ENCODE measurements at places on chromosomes 16 and 17.

DNA sequence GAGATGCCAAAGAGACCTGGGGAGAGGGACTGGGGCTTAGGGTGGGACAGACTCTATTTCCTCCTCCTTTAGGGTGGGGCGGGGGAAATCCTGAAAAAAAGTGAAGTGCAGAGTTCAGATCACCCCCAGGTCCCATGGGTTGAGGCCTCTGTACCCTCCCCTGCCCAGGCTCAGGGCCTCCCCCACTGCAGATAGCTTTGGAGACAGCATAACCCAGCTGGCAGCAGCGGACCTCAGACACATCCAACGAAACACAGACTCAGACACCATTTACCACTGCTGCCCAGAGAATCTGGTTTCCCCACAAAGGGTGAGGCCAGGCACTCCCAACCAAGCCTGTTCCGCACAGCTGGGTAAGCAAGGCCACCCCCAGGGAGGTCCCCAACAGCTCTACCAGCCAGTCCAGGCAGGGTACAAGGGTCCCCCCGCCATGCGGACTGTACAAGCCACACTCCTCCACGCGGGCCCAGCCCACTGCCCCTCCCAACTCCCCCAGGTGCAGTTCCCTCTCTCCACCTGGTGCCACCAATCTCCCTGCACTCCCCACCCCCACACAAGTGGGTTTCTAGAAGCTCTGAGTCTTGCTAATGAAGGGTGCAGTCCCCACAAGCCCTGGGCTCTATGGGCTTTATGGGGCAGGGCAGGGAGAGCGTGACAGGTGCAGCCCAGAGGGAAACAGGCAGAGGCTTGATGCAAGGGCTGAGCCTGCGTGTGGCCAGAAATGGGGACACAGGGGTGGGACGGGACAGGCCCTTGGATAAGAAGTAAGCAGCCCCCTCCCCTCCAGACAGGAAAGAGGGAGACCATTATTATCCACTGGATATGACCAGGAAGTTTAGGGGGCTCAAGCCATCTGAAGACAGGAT is 8.9 kb downstream of the RHBDF2 start:
- no peak for DNase-seq

DNA sequence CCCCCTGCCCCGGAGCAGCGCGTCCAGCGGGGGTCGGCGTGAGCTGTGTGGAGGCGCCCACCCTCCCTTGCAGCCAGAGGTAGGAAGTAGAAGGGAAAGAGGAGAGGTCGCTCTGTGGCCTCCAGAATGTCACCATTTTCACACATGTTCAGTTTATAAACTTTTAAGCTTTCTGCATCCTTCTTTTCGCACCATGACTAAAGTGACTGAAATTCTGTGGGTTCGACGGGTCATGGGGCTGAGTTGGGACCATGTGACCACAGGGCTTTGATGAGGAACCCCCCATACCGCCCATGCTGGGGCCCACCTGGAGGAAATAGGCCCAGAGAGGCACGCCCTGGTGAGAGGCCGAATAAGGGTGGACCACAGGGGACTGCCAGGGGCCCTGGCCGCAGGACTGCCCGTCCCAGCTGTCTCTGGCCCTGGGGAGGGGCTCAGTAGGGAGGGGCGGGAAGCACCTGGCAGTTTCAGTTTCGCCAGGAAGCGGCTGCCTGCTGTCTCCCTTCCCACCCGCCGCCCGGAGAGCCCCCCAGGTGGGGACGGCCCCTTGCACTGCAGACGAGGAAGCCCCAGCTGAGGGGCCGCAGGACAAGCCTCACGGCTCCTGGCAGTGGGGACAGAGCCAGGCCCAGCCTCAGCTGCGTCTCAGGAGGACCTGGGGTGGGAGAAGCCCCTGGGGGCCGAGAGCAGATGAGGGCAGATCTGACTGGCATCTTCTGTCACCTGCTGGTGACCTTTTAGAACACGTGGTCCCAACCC is 9.0 kb downstream of the CBFA2T3 start:
- DNase-seq = no peak

- DNase-seq = no peak
These were observed 2.9 kb downstream of the CMTM1 start for GRCh38 chr16:66569131-66569530.

- no peak for DNase-seq
These were observed 2.1 kb upstream of the NHERF1 start for GRCh38 chr17:74746376-74746775.

DNA sequence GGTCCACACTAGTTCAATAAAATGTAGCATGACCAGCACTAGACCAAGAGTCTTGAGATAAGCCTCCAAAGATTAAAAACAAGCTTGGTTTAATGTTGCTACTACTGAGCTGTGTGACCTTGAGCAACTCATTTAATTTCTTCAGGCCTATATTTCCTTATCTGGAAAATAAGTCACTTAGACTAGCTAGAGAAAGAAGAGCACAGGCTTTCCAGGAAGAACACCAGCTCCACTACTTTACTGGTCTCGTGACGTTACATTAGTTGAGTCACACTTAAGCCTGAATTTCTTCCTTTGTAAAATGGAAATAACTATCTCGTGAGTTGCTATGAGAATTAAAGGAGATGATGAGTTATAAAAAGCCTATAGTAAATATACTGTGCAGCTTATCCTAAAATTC is 5.4 kb downstream of the HELZ start:
- DNase-seq = no peak

- no peak for DNase-seq
These were observed 50.3 kb downstream of the LCMT1 start for GRCh38 chr16:25161753-25162367.

GRCh38 chr17:65556014-65556909 is 5.2 kb downstream of the AXIN2 start:
- DNase-seq = peak; percentile 55

GRCh38 chr16:52069866-52070265 is 477.1 kb downstream of the TOX3 start:
- no peak for DNase-seq

DNA sequence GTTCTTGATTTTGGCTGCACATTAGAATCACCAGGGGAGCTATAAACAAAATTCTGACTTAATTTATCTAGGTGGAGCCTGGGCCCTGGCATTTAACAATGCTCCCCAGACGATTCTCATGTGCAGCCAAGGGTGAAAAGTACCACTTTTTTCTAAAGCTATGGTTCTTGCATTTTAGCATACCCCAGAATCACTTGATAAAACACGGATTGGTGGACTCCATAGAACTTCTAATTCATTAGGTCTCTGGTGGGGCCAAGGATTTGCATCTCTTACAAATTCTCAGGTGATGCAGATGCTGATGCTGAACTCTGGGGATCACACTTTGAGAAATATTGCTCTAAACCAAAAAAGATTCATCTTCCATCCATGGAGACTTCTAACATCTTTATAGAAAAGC is 74.5 kb downstream of the RPGRIP1L start:
- no peak for DNase-seq

DNA sequence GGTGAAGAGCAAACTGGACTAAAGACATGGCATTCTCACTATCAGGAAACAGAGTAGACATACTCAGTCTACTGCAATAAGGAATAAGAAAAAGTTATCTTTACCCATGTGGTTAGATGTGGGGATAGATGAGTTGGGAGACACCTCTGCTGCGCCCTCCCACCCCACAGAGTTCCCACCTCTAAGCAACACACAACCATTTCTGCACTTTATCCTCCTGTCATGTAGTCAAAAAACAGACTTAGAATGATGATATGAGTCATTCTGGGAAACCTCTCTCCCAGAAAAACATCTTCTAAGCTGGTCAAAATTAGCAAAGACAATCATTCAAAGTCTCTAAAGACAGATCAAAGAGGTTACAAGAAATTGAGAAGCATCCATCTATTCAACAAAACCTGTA is 94.9 kb downstream of the CACNG1 start:
- DNase-seq = no peak

- no peak for DNase-seq
These were observed 12.0 kb upstream of the BCAR1 start for GRCh38 chr16:75263291-75263962.

DNA sequence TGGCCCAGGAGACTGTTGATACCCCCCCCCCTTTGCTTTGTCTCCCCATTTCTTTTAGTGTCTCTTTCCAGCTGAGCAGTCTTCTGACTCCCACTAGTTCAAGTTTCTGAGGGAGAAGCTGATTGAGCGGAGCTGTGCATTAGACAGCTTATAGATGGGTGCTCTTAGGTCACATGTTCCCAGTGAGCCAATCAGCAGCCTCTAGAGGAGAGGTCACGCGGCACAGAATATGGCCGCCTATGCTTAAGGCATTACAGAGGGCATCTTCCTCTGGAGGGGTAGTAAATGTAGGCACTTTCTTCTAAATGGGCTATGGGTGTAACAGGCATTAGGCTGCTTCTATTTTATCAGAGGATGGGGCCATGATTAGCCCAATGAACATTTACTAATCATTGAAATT is 131.6 kb downstream of the CDH13 start:
- no peak for DNase-seq

DNA sequence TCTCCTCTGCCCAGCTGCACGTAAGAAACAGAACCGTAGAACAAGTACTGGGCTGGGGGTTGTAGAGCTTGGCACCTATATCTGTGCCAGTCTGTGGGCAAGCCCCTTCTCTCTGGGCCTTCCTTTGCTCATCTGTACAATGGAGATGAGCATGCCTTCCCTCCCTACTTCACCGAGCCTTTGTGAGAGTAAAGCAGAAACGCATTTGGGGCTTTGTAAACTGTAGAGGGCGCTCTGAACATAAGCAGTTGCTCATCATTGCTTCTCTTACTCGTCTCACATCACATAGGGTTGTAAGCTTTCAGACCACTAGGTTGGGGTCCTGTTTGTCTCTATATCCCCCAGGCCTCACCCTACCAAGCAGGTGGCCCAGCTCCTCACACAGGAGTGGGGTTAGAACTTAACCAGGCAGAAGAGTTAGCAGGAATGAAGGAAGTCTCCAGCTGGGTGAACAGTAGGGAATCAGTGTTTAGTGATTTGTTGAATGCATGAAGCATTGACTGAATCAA is 15.1 kb downstream of the SAMD14 start:
- DNase-seq = peak; percentile 58

GRCh38 chr17:70060415-70060814 is 14.6 kb upstream of the KCNJ16 start:
- no peak for DNase-seq

- no peak for DNase-seq
These were observed 19.9 kb upstream of the STH start for GRCh38 chr17:45979137-45979536.

DNA sequence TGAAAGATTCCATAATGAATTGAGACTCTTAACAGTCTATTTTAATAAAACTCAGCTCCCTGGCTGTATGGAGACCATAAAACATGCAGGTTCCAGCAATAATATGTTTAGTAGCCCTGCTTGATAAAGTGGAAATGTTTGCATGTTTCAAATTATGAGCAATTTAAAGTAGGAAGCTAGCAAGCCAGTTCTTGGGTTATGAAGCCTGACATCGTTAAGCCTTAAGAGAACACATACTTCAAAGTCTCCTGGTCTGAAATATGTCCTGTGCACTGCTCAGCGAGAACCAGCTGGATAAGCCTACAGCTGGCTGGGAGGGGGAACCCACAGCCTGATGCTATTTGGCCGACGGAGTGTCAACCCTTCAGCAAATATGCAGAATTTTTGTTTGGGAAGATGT is 140.3 kb downstream of the SALL1 start:
- DNase-seq = no peak

DNA sequence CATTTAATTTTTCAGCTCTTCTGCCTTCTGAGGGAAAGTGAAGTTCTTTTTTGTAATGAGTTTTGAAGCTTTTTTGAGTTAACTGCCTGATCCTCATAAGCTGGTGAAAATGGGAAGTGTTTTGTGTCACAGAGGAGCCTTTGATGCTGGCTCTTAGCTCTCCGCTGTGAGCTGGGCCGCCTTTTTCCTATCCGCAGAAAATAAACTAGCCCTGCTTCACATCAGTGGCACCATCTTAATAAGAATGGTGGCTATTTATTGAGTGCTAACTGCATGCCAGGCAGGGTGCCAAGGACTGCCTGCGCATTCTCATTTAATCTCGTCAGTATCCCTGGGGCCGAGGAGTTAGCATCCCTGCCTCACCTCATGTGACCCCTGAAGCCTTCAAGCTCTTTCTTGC is 309.0 kb downstream of the CPPED1 start:
- DNase-seq = no peak

DNA sequence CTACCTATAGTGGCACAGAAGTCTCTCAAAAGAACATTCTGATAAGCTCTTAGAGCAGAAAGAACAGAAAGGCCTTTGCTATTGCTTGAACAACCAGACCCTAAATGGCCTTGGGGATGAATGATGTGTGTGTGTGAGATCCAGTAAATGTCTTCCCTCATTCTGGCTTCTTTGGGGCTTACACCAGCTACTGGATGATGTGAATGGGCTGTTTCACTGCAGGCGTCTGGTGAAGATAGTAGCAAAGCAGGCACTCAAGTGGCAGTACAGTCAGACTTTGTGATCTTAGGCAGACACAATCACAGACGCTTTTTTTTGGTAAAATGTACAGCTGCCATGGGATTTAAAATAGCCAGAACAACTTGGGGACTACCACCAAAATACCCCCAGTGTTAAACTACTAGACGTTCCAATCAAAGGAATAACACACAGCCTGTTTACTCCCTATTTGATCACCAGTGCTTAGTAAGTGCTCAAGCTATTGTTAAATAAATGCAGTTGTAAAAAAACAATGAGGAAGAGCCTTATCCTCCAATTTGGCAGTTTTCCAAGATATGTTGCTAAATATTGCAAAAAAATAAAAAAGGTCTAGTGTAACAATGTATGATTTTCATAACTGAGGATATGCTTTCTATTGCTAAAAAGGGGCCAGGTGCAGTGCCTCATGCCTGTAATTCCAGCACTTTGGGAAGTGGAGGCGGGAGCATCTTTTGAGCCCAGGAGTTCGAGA is 17.9 kb downstream of the NDUFAB1 start:
- no peak for DNase-seq

GRCh38 chr16:65218348-65218747 is 96.5 kb upstream of the CDH11 start:
- no peak for DNase-seq

DNA sequence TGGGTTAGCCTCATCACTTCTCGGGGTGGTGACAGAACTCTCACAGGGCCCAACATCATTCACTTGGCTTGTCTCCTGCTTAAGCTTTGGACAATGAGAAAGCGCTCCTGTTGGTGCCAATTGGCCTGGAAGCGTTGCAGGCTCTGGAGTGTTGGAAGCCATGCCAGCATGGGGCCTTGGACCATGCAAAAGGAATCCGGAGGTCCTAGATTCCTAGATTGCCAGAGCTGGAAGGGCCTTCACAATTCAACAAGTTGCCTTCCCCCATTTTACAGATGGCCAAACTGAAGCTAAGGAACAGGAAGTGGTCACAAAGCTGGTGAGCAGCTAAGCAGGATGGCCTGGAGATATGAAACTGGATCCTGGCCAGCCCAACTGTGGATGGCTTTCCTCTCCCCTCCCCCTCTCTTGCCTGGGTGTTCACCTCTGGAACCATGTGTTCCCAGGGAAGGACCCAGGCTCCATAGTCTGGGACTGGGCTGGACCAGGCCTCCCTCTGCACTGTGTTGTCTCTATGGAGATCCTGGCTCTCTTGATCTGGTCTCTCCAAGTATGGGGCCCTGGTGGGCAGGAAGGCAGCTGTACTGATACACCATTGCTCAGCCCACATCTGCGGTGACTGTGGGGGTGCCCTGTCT is 6.0 kb upstream of the IGFBP4 start:
- no peak for DNase-seq

Data from hepatic stellate cell (primary cell).